Right ventricle myocardium superior (tissue), 1 donor: ENCODE measurements at places on chromosomes 6 and 20. TPM values are rescaled to one million over a fixed set of nuclear protein-coding genes. Genes with fewer than 3 reads are reported as not detected.

DNA sequence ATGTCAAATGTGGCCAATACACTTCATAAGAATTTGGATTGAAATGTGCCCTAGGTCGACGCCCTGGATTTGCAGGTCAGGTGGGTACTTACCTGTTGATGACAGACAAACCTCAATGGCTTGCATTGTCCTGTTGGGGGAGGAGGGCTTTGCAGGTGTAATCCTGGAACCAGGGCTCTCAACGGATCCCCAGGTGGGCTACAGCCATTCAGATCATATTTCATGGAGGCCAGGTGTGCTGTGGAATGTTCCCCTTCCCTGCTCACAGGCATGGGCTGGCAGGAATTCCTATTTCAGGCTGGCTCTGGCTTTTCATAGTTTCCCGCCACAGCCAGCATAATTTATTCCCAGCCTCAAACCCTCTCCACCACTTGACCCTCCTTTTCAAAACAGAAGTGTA, 254.7 kb downstream of the SMOC2 start:
- no peak for DNase-seq

- no peak for DNase-seq
Observed at GRCh38 chr20:63734111-63734945, 2.1 kb upstream of the LIME1 start.

- DNase-seq: no peak
Observed at GRCh38 chr6:111450636-111451035, 32.4 kb downstream of the REV3L start.

DNA sequence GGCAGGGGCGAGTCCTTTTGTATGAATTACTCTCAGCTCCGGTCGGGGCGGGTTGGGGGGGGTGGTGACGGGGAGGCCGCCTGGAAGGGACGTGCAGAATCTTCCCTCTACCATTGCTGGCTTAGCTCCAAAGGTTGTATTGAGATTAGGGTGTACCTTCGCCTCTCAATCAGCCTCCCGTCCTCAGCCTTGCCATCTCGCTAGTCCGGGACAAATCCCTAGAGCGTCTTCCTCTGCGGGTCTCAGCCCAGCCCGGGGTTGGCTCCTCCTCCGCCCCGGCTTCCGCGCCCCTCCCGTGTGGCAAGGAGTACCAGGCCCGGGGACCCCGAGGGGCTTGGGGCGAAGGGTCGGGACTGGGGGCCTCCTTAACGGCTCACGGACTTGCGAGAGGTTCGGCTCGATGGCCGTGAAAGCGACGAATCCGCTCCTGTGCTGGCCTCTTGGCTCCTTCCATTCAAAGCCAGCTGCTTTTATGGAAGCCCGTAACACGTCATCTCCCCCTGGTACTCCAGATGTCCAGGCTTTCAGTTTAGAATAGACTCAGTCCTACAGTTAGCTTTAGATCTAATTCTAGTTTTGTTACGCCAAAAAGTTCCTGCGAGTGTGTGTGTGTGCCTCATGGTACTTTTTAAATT, 636 bp upstream of the EEF1A1 start:
- DNase-seq: peak; percentile 83

DNA sequence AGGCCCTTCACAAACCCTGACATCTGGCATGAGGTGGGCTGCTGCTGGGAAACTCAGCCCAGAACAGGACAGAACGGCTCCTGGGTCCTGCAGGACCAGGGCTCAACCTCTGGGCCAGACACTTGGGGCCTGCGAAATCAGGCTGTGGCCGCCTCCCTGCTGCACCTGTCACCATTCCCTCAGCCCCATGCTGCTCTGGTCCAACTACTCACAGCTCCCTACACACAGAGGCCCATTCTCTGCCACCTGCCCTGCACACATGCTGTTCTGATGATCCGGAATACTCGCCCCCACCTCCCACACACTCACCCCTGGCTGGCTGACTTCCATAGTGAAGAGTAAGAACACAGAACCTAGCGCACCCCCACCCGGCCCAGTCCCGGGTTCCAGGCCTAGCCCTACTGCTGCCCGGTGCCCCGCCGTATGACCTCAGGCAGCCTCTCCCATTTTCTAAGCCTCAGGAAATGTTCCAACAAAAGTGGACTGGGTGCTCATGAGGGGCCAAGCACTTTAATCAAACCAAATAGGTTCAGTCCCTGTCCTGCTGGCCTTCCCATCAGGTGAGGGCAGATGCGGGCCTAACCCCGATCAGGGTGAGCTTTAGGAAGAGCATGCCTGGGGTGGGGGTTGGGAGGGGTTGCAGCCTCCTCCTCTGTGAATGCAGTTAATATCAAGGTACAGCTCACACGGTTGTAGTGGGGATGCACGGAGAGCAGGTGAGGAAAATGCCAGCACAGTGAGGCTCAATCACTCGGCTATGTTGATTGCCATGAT, 3.9 kb downstream of the PEDS1 start:
- DNase-seq: no peak

DNA sequence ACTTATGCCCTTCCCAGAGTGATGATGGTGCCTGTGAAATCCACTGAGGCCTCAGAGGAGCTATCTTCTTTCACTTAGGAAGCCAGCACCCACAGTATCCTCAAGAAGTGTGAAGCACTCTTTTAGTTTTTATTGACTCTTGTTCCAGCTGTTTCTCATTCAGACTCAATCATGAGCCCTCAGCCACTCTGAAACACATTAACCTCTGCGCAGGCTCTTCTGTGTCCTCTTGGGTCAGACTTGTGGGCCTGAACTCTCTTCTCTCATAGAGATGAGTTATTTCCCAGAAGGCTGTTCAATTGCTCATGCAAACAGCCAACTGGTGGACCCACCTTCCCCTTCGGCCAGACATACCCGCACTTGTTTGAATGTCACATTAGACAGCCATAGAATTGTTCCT, 27.8 kb upstream of the PREP start:
- no peak for DNase-seq

GRCh38 chr20:64035066-64035932, 683 bp upstream of the C20orf204 start:
- no peak for DNase-seq

GRCh38 chr6:159679091-159680077, 13.7 kb downstream of the SOD2 start:
- no peak for DNase-seq

- DNase-seq: no peak
Observed at GRCh38 chr20:58308290-58308679, 1.2 kb upstream of the RAB22A start.

DNA sequence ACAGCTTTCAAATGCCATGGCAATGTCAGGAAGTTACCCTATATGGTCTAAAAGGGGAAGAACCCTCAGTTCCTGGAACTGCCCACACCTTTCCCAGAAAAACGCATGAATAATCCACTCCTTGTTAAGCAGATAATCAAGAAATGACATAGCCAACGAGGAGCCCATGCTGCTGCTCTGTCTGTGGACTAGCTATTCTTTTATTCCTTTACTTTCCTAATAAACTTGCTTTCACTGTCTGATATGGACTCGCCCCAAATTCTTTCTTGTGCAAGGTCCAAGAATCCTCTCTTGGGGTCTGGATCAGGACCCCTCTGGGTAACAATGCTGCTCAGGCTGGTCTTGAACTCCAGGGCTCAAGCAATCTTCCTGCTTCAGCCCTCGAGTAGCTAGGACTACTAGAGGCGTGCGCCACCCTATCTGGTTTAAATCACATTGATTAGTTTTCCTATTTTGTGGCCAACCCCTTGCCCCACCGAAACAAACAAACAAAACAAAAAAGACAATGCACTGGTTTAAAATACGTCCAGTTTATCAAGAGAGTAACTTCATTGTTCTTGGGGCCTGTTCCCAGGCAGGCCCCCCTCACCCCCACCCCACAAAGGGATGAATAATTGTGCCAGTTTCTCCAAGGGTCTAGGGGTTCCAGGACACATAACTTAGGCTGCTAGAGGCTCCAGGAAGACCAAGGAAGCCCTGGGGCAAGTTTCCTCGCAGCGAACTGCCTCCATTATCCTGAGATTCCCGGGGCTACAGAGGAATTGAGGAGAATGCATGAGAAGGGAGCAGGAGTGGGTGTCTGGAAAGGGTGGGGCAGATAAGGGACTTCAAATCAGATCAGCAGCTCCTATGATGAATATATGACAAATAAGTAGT, 10.1 kb upstream of the AKAP12 start:
- no peak for DNase-seq

DNA sequence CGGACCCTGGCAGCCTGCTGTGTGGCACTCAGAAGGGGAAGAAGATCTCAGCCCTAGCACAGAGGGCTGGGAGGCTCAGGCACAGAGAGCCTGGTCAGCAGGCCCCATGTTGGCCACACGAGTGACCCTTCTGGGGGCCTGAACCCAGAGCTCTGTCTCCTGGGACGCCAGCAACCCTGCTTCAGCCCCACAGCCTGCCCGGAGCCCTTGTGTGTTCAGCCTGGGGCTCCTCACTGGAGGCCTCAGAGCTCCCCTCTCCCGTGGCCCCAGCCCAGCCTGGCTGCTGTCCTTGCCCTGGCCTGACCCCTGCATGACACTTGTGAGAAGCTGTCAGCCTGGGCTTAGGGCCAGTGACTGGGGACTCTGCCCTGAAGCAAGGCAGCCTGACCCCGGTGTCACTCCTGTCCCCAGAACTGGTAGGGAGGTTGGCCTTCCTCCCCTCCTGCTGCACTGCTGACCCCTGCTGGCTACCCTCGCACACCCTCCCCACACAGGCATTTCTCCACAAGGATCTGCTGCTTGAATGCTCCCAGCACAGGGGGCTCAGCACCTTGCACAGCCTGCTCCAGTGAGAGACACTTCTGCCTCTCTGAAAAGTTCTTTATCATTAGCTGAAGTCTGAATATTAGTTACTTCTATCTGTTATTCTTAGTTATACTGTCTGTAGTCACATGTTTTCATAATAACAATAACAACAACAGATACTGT, 15.4 kb upstream of the IP6K3 start:
- peak; percentile 90 for DNase-seq

DNA sequence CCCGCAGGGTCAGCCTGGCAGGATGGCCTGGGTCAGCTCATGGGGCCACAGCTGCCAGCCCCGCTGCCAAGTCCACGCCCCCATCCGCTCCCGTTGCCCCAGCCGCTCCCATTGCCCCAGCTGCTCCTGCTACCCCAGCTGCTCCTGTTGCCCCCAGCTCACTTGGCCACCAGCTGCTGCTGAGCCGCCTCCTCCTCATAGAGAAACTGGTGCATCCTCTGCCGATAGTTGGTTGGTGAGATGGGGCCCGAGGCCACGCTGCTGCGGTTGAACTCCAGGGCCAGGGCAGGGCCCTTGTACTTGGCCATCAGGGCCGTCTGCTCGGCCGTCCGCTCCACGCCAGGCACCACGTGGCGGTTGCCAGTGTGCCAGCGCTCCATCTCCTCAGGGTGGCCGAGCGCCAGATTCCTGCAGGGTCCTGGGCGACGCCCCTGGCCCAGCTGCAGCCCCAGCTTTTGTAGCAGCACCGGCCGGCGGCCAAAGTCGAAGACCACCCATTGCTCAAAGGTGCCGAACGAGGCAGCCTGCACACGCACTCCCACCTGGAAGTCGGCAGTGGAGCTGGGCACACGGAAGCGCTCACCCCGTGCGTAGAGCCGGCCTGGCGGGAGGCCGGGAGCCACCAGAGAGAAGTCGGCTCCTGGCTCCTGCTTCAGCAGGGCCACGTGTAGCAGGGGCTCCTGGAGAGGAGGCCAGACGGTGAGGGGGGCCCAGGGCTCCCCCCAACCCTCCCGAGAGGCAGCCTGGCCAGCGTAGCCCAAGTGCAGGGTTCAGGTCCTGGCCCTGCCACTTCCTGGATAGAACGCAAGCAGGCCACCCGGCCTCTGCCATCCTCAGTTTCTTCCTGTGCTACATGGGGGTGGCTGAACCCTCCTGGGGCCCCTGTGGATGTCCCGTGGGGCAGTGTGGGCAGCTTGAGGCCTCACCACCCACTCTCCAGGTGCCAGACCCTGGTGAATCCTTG, 4.8 kb downstream of the HELZ2 start:
- DNase-seq: no peak

- DNase-seq: no peak
Observed at GRCh38 chr6:146827216-146827928, 228.6 kb downstream of the ADGB start.

DNA sequence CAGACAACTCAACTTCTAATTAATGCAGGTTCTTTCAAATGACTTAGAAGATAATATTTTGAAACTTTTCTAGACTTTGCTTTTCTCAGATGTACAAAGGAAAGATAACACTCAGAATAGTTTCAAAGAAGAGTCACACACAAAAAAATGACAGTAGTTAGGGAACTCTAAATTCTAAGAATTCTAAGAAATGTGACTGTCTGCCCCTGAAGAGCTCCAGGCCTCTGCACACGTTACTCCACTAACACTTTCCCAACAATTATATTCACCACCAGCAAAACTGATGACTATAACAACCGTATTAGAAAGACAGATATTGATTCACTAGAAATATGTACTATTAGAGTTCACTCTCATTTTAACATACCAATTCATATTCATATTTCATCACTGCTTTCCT, 133.3 kb upstream of the SMLR1 start:
- DNase-seq: no peak

- DNase-seq: no peak
Observed at GRCh38 chr6:14381829-14382677, 264.5 kb downstream of the CD83 start.

DNA sequence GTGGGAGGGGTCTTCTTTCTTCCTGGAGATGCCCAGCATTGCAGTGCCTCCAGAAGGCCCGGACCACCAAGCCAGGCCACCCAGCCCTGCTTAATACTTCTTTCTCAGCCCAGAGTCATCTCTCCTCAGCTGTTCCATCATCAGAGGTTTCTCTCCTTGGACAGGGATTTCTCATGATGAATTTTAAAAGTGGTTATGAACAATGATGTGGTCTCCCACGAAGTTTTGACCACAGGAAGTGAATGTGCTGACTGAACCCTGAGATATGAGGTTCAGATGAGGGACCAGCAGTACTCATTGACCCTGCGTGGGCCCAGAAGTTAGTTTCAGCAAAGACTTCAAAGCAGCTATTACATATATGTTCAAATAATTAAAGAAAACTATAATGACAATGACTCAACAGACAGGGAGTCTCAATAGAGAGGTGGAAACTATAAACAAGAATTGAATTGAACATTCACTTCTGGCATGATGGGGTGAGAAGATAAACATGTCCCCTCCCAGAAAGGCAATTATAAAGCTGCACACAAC, 114.5 kb upstream of the SLC22A16 start:
- no peak for DNase-seq

DNA sequence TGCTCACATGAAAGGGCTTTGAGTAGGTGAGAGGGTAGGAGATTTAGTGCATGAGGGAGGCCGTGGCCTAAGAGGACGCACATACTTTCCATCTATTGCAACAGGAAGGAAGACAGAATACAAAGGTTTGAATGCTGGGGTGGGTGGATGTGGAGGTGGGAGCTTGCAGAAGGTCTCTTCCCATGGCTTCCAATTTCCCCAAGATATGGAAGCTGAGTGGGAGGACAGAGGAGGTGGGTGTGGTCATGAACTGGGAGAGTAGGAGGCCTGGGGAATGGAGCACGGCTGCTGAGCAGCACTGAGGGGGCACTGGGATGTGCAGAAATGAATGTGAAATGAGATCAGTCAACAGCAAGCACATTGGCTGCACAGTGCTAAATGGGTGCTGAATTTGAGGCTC, 70.3 kb downstream of the SCML4 start:
- DNase-seq: no peak

GRCh38 chr6:157272866-157273755, 50.2 kb downstream of the TMEM242 start:
- DNase-seq: no peak

KCNQ2 gene
- total RNA-seq: 0.89 TPM

PCIF1 gene
- 21.8 TPM for total RNA-seq

SLC16A10 gene
- 8.6 TPM for total RNA-seq

TOMM34 gene
- 9.3 TPM for total RNA-seq

TRAPPC3L gene
- 0.11 TPM for total RNA-seq

CST3 gene
- 971 TPM for total RNA-seq
